PC-9 (cell line): ENCODE measurements at places on chromosomes 2 and 18.

- no peak for DNase-seq
- H3K4me1 ChIP-seq, result no peaks in the 10 kb centered on the region
- H3K36me3 ChIP-seq, result no peaks in the 10 kb centered on the region
- no peak overlapping the region for H3K4me3 ChIP-seq
- H3K27ac ChIP-seq, result no peak overlapping the region
- no peaks in the 10 kb centered on the region for H3K27me3 ChIP-seq
Measured at GRCh38 chr2:83471655-83472054, 987.4 kb downstream of the SUCLG1 start.

DNA sequence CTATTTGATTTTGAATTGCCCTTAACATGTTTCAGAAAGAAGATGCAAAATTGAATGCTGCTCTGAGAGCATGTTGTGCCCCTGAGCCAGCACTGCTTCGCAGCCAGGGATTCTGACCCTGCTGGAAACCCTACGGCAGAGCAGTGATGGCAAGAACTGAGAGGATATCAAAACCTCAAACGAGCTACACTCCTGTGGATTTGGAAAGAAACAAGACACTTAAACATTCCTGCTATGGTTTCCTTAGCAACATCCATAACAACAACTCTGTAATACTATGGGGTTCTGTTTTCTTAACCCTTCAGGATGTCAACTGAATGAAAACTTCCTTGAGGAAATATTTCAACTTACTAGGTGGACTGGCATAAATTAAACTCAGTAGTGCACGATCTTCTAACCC, 649.1 kb downstream of the NYAP2 start:
- DNase-seq, result peak; percentile 90
- H3K36me3 ChIP-seq, result no peaks in the 10 kb centered on the region

GRCh38 chr2:11281186-11281585, 63.2 kb downstream of the ROCK2 start:
- H3K27ac ChIP-seq, result no peak overlapping the region
- peak; percentile 30 for DNase-seq
- H3K27me3 ChIP-seq, result no peaks in the 10 kb centered on the region
- H3K4me3 ChIP-seq, result no peak overlapping the region

- no peak overlapping the region for H3K4me3 ChIP-seq
- peak overlapping the region; percentile 85 for H3K27ac ChIP-seq
- no peaks in the 10 kb centered on the region for H3K27me3 ChIP-seq
- peaks cover 14% of the 10 kb centered on the region for H3K4me1 ChIP-seq
- peaks cover 23% of the 10 kb centered on the region for H3K36me3 ChIP-seq
- no peak for DNase-seq
Measured at GRCh38 chr2:226754821-226755604, 44.6 kb downstream of the IRS1 start.

DNA sequence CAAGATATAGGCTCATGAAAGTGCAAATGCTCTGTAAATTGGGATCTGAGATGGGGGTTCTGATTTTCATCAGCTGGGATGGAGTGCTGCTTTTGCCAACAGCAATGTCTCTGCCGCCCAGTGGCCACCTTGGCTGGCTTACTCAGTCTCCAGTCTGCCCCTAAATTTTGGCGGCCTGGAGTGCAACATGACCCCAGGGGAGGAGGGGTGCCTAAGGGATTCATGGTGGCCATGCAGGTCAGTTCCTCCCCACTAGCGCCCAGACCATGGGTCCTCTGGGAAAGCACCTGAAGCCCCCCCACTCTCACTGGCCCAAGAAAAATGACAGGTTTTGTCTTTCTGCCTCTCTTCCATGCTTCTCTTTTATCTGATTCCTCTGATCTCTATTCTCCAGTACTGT, 45.0 kb downstream of the SLC4A3 start:
- DNase-seq, result no peak
- H3K36me3 ChIP-seq, result no peaks in the 10 kb centered on the region
- no peak overlapping the region for H3K4me3 ChIP-seq
- H3K4me1 ChIP-seq, result peaks cover 16% of the 10 kb centered on the region
- no peaks in the 10 kb centered on the region for H3K27me3 ChIP-seq

DNA sequence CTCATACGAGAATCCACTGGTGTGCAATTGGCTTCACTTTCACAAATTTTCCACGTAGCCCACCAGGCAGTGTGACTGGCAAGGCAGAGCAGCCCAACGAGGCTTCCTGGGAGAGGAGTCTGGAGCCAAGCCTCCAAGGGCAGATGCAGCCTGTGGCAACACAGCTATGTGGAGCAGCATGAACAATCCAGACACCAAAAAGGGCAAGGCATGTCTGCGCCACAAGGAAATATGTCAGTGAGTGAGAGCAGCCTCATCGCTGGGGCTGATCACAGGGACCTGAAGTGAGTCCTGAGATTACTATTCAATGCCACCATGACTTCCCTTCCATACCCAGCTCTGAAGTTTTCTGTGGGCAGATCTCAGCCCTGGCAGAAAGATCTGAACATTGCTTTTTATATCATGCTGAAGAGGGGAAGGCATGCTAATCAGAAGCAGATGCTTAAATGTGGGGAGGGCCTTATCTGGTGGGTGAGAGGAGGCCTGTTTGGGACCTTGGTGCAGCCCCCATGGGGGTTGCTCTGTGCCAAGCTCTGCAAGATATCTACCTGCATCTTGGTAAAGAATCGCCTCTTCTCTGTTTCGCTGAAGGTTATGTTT, 40.0 kb upstream of the PUM2 start:
- H3K27me3 ChIP-seq, result no peaks in the 10 kb centered on the region
- DNase-seq, result peak; percentile 18
- H3K27ac ChIP-seq, result no peak overlapping the region
- H3K4me1 ChIP-seq, result peaks cover 20% of the 10 kb centered on the region

DNA sequence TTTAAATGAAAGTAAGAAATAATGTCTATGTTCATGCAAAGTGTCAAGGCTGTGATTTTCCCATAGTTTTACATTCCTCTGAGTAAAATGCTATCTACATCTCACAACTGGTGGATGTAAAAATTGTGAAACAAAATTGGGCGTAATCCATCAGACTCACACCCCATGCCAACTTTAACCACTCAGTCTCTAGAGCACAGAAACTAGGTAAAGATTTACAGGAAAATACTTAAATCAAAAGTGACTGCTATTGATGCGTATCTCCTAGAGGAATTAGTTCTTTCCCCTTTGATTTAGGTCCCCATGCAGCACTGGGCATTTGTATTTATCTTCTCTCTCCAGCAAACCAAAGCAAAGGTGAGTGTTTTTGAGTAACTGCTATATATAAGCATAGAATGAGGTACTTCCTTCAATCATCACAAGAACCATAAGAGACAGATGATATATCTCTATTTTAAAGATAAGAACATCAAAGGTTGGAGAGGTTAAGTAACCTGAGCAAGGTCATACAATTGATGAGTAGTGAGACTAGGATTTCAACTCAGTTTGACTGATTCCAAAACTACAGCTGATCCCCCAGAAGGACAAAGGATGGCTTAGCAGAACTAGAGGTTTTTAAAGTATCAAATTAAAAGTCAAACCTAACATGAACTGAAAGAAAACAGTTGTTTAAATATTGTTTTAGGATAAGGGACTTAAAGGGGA, 594.0 kb upstream of the ACVR2A start:
- H3K36me3 ChIP-seq, result no peaks in the 10 kb centered on the region
- H3K4me3 ChIP-seq, result no peak overlapping the region
- DNase-seq, result no peak
- no peak overlapping the region for H3K27ac ChIP-seq

GRCh38 chr18:52995875-52996274, 655.9 kb downstream of the DCC start:
- H3K36me3 ChIP-seq, result no peaks in the 10 kb centered on the region
- no peaks in the 10 kb centered on the region for H3K4me1 ChIP-seq
- H3K27ac ChIP-seq, result no peak overlapping the region
- H3K27me3 ChIP-seq, result no peaks in the 10 kb centered on the region

- peaks cover 11% of the 10 kb centered on the region; the same call in 1 of the 2 replicates for H3K4me1 ChIP-seq
- DNase-seq, result no peak
- H3K36me3 ChIP-seq, result no peaks in the 10 kb centered on the region
- no peak overlapping the region for H3K27ac ChIP-seq
Measured at GRCh38 chr2:54461261-54461660, 5.1 kb downstream of the SPTBN1 start.

DNA sequence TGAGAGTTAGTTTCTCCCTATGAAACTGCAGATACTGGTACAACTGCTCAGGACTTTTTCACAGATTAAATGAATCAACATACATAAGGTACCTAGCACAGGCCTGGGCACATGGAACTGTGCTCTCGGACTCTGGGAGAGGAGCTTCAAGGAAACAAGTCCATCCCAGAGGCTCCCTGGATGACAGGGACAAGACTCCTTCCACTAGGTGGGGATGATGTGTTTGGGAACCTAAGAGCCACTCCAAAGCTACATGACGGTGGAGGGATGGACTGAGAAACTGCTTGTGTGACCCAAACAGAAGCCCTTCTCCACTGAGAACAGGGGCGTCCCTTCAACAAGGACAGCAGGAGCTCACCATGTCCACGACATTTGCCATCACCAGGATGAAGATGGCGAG, 37.1 kb downstream of the CENPO start:
- no peaks in the 10 kb centered on the region for H3K36me3 ChIP-seq
- no peaks in the 10 kb centered on the region for H3K4me1 ChIP-seq
- H3K4me3 ChIP-seq, result no peak overlapping the region
- DNase-seq, result no peak
- no peaks in the 10 kb centered on the region for H3K27me3 ChIP-seq

- H3K36me3 ChIP-seq, result no peaks in the 10 kb centered on the region
- no peak overlapping the region for H3K27ac ChIP-seq
- no peaks in the 10 kb centered on the region for H3K27me3 ChIP-seq
Measured at GRCh38 chr2:206805887-206806607, 40.6 kb downstream of the FASTKD2 start.

GRCh38 chr2:11270891-11271290, 73.5 kb downstream of the ROCK2 start:
- H3K27me3 ChIP-seq, result no peaks in the 10 kb centered on the region
- no peak overlapping the region for H3K27ac ChIP-seq
- no peaks in the 10 kb centered on the region for H3K4me1 ChIP-seq
- no peak overlapping the region for H3K4me3 ChIP-seq

DNA sequence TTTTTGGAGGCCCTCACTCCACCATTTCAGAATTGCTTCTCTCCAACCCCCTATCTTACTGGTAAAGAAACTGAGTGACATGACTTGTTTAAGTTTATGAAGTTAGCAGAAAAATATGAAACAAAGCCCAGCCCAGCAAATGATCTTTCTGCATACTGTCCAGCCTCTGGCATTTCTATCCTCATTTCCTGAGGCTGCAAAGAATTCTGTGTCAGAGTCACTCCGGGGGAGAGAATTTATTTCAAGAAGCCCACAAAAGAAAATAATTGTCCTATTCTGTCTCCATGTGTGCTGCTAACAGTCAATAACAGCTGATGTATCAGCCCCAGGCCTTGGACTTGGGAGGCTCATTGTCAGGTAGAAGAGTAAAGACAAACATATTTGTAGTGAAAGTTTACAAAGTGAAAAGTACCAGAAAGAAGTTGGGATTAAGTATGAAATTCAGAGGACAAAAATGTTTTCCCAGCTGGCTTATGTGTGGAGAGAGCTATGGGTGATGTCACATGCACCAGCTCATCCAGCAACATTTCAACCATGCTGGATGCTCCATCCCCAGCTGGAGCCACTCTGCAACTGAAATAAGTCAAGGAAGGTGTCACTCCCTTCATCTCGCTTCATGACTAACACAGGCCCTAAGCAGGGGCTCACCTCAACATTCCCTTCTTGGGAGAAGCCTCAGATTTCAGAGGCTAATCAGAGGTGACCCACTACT, 42.3 kb downstream of the TRABD2A start:
- no peak overlapping the region for H3K27ac ChIP-seq
- H3K4me1 ChIP-seq, result no peaks in the 10 kb centered on the region
- H3K4me3 ChIP-seq, result no peak overlapping the region

- no peak overlapping the region for H3K4me3 ChIP-seq
- H3K36me3 ChIP-seq, result no peaks in the 10 kb centered on the region
- H3K27me3 ChIP-seq, result no peaks in the 10 kb centered on the region
- H3K4me1 ChIP-seq, result peaks cover 41% of the 10 kb centered on the region
- peak overlapping the region; percentile 25 for H3K27ac ChIP-seq
- peak; percentile 61 for DNase-seq
Measured at GRCh38 chr2:118242216-118242615, 153.9 kb downstream of the INSIG2 start.

DNA sequence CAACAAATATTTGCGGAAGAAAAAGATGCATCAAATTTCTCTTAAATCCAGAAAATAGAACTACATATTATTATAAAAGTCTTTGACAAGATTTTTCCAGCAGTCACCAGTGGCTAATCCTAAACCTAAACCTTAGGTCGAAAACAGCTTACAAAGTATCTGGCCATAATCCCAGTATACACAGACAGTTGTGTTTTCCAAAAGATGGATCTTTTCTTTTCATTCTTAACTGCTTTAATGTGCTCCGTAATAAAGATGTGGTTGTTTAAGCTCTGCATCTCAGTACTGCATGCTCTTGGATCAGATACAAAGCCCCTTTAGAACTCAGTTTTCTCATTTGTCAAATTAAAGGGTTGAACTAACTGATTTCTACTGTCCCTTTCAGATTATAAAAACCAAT, 247.8 kb downstream of the TXNL1 start:
- H3K27ac ChIP-seq, result no peak overlapping the region
- H3K4me3 ChIP-seq, result no peak overlapping the region
- H3K4me1 ChIP-seq, result no peaks in the 10 kb centered on the region

DNA sequence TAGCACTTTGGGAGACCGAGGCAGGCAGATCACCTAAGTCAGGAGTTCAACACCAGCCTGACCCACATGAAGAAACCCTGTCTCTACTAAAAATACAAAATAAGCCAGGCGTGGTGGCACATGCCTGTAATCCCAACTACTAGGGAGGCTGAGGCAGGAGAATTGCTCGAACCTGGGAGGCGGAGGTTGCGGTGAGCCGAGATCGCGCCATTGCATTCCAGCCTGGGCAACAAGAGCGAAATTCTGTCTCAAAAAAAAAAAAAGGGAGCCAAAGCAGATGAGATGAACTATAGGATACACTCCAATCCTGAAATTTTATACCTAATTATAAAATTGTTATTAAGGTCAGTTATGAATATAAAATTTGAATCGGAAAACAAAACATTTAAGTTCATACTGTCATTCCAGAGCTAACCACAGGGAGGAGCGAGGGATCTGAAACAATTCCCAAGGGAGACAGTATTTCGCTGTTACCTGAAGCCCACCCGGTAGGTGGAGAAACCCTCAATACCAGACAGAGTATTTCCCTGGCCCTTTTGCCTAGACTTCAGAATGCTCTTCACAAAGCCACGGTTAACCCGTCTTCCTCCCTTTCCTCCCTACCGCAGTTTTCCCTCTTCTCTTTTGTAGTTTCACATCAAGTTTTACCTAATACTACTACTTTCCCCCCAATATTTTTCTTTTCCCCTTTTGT, 1.4 kb downstream of the PPM1G start:
- DNase-seq, result peak; percentile 25
- peak overlapping the region; percentile 63; the same call in 1 of the 2 replicates for H3K27ac ChIP-seq
- H3K4me3 ChIP-seq, result peak overlapping the region; percentile 97
- peaks cover 12% of the 10 kb centered on the region; the same call in 1 of the 2 replicates for H3K36me3 ChIP-seq
- no peaks in the 10 kb centered on the region for H3K27me3 ChIP-seq

- H3K4me3 ChIP-seq, result peak overlapping the region; percentile 16; the same call in 1 of the 2 replicates
- H3K27me3 ChIP-seq, result no peaks in the 10 kb centered on the region
- H3K36me3 ChIP-seq, result peaks cover 8% of the 10 kb centered on the region; the same call in 1 of the 2 replicates
- H3K4me1 ChIP-seq, result peaks cover 58% of the 10 kb centered on the region
Measured at GRCh38 chr2:113238871-113239839, 39.6 kb downstream of the PAX8 start.

GRCh38 chr18:74945774-74946545, 263.0 kb downstream of the PTGR3 start:
- H3K27ac ChIP-seq, result no peak overlapping the region
- H3K4me1 ChIP-seq, result peaks cover 14% of the 10 kb centered on the region
- H3K27me3 ChIP-seq, result no peaks in the 10 kb centered on the region
- DNase-seq, result no peak
- H3K36me3 ChIP-seq, result no peaks in the 10 kb centered on the region

GRCh38 chr2:88400037-88400767, 52.3 kb downstream of the FOXI3 start:
- no peak for DNase-seq
- no peaks in the 10 kb centered on the region for H3K36me3 ChIP-seq
- H3K4me1 ChIP-seq, result no peaks in the 10 kb centered on the region
- H3K27me3 ChIP-seq, result peaks cover 60% of the 10 kb centered on the region
- no peak overlapping the region for H3K27ac ChIP-seq
